Activated T-helper 17 cell treated with anti-CD3 and anti-CD28 coated beads, Interleukin-2, amount 50 U/mL, for 72 hours (primary cell): ENCODE measurements at places on chromosomes 2 and 18. TPM values are rescaled to one million over a fixed set of nuclear protein-coding genes. Genes with fewer than 3 reads are reported as not detected.

GULP1 gene
- total RNA-seq, result not detected

DNA sequence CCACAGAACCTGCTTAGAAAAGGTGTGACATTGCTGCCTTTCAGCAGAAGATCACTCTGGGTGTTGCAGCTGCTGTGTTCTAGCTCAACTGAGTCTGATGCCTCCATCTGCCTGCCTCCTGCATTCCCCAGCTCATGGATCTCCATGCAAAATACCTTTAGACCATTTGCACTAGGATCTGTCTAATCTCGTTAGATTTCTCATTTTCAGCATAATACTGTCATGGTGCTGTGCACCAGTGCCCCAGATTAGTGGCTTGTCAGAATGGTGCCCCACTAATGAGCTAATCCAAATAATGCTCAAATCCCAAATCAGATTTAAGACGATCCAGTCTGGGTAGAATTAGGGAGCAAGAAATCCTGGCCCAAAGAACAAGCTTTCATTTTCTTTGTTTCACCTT, 284.4 kb upstream of the PARD3B start:
- no peak overlapping the region for H3K27ac ChIP-seq
- H3K4me1 ChIP-seq, result no peaks in the 10 kb centered on the region
- no peak for ATAC-seq
- H3K27me3 ChIP-seq, result peaks cover 19% of the 10 kb centered on the region
- H3K36me3 ChIP-seq, result no peaks in the 10 kb centered on the region

- H3K27ac ChIP-seq, result no peak overlapping the region
- no peaks in the 10 kb centered on the region for H3K4me1 ChIP-seq
- no peak for ATAC-seq
- H3K36me3 ChIP-seq, result no peaks in the 10 kb centered on the region
- H3K27me3 ChIP-seq, result peaks cover 15% of the 10 kb centered on the region
These were observed 11.9 kb upstream of the MSGN1 start for GRCh38 chr2:17804358-17804757.

- no peaks in the 10 kb centered on the region for H3K36me3 ChIP-seq
- no peaks in the 10 kb centered on the region for H3K4me1 ChIP-seq
- H3K27me3 ChIP-seq, result no peaks in the 10 kb centered on the region
- ATAC-seq, result no peak
These were observed 194.0 kb upstream of the CYP26B1 start for GRCh38 chr2:72341639-72342038.

- no peak for ATAC-seq
- H3K36me3 ChIP-seq, result no peaks in the 10 kb centered on the region
- H3K4me1 ChIP-seq, result no peaks in the 10 kb centered on the region
- no peak overlapping the region for H3K27ac ChIP-seq
- no peaks in the 10 kb centered on the region for H3K27me3 ChIP-seq
These were observed 269.7 kb upstream of the ACVR2A start for GRCh38 chr2:147575106-147575505.

DNA sequence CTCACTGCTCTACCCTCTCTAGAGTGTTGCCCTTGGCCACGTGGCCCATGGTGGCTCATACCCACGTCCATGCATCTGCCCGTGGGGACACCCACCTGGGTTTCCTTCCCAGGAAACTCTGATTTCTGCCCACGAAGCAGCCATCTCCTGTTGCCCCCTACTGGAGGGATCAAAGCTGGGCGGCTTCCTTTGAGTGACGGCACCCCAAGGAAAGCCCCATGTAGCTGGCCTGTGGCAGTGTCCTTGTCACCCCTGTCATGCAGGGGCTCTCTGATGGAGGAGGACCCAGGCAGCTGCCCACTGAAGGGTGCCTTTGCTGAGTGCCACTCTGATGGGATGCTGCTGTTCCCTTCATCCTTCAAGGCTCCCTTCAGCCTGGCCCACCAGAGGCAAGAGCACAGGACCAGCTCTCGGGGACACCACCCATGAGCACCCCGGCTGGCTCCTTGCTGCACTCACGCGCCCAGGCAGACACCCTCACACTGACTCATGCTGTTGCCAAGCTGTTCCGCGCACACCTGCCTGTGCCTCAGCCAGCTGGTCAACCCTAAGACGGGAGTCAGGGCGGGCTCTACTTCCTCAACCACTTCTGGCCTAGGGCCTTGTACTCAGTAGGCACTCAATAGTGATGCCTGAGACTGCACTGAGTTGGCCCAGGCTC, 101.1 kb downstream of the CTIF start:
- H3K4me1 ChIP-seq, result no peaks in the 10 kb centered on the region
- H3K27me3 ChIP-seq, result peaks cover 3% of the 10 kb centered on the region
- no peak overlapping the region for H3K27ac ChIP-seq
- no peak for ATAC-seq

- no peaks in the 10 kb centered on the region for H3K36me3 ChIP-seq
- no peaks in the 10 kb centered on the region for H3K4me1 ChIP-seq
- H3K4me3 ChIP-seq, result no peak overlapping the region
- peaks cover 16% of the 10 kb centered on the region for H3K27me3 ChIP-seq
These were observed 51.8 kb downstream of the AKAIN1 start for GRCh38 chr18:5145168-5145825.

FAM237A gene
- total RNA-seq, result not detected

DNA sequence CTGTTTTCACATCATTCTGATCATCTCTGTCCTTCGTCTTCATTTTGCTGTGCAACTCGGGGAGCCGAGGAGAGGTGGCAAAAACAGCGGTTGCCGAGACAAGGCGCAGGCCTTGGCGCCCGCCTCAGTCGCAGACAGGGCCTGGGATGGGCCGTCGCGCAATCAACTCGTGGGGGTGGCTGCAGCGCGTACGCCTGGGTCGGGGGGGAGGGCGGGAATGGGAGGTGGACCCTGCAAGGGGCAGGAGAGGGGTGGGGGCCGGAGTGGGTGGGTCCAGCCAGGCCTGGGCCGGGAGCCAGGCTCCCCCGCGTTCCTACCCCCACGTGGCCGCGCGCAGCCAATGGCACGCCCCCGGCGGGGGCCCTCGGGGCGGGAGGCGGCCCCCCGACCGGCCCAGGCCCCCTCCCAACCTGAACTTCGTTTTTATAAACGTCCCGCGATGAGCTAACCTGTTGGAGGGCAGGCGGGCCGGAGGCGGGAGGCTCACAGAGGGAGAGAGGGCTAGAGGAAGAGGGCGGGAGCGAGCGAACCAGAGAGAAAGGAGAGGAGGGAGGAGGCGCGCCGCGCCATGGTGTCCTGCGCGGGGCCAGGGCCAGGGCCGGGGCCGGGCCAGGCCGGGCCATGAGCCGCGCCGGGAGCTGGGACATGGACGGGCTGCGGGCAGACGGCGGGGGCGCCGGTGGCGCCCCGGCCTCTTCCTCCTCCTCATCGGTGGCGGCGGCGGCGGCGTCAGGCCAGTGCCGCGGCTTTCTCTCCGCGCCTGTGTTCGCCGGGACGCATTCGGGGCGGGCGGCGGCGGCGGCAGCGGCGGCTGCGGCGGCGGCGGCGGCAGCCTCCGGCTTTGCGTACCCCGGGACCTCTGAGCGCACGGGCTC, at the start of gene HOXD13:
HOXD13 (plus strand) TSS at position 452 of the 875 bp plus-strand sequence; CDS start at position 622, 170 bp downstream.
- H3K4me3 ChIP-seq, result peak within 1 kb of the TSS; percentile 35
- H3K4me1 ChIP-seq, result peaks cover 4% of the 10 kb centered on the region
- no peak within 1 kb of the TSS for H3K27ac ChIP-seq
- no peak for ATAC-seq

GRCh38 chr2:118106926-118107325, 18.7 kb downstream of the INSIG2 start:
- H3K4me3 ChIP-seq, result no peak overlapping the region
- ATAC-seq, result no peak

GRCh38 chr2:8552293-8552801, 129.5 kb upstream of the ID2 start:
- ATAC-seq, result no peak
- H3K27ac ChIP-seq, result no peak overlapping the region
- H3K27me3 ChIP-seq, result no peaks in the 10 kb centered on the region
- H3K36me3 ChIP-seq, result no peaks in the 10 kb centered on the region
- H3K4me3 ChIP-seq, result no peak overlapping the region

GRCh38 chr2:41580806-41581205, 467.0 kb upstream of the PKDCC start:
- no peak overlapping the region for H3K4me3 ChIP-seq
- no peaks in the 10 kb centered on the region for H3K4me1 ChIP-seq
- peaks cover 3% of the 10 kb centered on the region for H3K27me3 ChIP-seq
- H3K27ac ChIP-seq, result no peak overlapping the region
- no peaks in the 10 kb centered on the region for H3K36me3 ChIP-seq
- ATAC-seq, result no peak

GLI2 gene
- not detected for total RNA-seq

GRCh38 chr18:68839701-68840100, 41.8 kb downstream of the CCDC102B start:
- no peaks in the 10 kb centered on the region for H3K27me3 ChIP-seq
- H3K4me1 ChIP-seq, result no peaks in the 10 kb centered on the region
- H3K4me3 ChIP-seq, result no peak overlapping the region
- no peak overlapping the region for H3K27ac ChIP-seq
- H3K36me3 ChIP-seq, result no peaks in the 10 kb centered on the region

DNA sequence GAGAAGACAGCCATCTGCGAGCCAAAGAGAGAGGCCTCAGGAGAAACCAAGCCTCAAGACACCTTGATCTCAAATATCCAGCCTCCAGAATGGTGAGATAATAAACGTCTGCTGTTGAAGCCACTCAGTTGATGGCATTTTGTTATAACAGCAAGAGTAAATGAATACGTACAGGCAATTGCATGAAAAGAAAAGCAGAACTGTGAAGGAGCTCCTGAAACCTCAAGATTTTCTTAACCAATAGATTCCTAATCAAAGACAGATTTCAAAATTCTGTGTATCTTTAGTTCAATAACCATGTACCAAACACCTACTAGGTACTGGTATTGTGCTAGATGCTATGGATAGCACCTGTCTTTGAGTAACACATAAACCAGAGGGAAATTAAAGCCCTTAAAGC, 139.5 kb downstream of the PIEZO2 start:
- no peak overlapping the region for H3K4me3 ChIP-seq
- H3K36me3 ChIP-seq, result no peaks in the 10 kb centered on the region
- no peak for ATAC-seq

DES gene
- total RNA-seq, result not detected

DNA sequence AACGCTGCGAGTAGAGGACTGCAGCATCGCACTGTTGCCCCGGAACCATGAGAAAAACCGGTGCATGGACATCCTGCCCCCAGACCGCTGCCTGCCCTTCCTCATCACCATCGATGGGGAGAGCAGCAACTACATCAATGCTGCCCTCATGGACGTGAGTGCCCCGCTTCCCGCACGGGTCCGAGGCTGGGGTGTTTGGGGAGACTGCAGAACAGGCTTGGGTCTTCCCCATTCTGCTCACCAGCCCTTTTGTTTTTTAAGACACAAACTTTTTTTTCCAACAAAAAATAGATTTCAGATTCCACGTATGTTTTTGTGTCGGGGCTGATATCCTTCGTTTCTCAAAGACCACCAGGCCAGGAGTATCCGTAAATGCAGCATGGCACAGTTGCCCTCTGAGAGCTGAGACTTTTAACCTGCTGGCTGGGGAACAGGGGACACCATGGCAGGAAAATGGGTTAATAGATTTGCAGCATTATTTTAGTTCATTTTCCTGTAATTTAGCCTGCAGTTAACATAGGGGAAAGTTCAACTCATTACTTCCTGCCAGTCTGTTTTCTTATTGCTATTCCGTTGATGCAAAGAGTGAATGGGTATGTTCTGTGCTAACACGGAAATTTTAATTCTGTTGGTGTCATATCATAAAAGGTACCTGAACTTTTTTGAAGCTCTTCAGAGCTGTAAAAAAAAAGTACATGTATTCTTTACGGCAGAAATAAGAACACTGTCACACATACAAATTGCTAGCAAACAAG, 229.9 kb upstream of the RAB12 start:
- peaks cover 14% of the 10 kb centered on the region for H3K36me3 ChIP-seq
- no peak for ATAC-seq
- H3K4me1 ChIP-seq, result no peaks in the 10 kb centered on the region
- H3K4me3 ChIP-seq, result no peak overlapping the region
- H3K27ac ChIP-seq, result no peak overlapping the region

DNA sequence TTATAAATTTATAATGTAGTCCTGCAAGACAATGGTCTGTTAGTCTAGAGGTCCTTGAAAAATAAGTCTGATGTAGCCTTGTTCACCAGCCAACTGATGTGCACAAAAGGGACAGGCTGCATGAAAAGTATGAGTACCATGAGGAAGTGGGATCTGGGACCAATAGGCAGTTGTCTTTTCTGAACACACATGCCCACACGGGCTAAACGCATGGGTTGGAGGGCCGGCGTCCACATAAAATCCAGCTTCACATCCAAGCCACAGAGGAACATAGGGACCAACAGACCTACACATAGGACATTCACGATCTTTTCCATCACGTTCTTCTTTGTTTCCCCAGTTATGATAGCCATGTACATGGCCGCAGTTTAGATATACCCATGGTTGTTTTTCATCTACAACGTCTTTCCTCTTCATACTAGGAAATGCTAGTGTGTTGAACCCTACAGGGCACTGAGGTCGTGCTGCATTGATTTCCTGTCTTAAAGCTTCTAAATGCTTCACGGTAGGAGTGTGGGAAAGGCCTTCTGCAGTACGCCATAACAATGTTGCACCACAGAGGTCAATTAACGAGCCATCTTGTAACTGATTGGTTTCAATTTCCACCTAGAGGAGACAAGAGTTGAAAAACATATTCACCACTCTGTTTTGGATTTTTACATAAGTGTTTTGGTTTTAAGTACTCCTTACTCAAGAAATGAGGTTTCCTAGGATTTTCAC, 49.4 kb downstream of the PELI1 start:
- no peak overlapping the region for H3K4me3 ChIP-seq
- H3K27me3 ChIP-seq, result no peaks in the 10 kb centered on the region
- ATAC-seq, result no peak
- H3K27ac ChIP-seq, result no peak overlapping the region
- H3K36me3 ChIP-seq, result peaks cover 96% of the 10 kb centered on the region

LYPD1 gene
- total RNA-seq, result not detected

DNA sequence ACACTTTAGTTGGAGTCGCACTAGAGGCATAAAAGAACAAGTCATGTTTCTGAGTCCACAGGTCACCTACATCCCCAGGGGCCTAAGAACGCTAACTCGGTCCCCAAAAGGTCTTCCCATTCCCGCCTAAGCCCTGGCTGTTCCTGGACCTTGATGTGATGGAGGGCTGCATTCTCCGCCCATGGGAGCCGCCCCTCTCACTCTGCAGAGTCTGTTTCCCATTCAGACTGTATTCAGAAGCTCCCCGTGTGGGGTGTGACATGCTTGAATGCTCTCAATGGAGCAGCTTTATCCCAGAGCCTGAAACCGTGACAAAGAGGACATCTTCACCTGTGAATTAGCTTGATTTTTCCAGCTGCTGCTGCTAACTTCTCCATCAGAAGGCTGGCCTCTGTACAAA, 319.0 kb upstream of the KLHL29 start:
- no peak overlapping the region for H3K4me3 ChIP-seq
- ATAC-seq, result no peak
- peaks cover 11% of the 10 kb centered on the region for H3K27me3 ChIP-seq
- H3K4me1 ChIP-seq, result no peaks in the 10 kb centered on the region

GRCh38 chr2:83186105-83186760, 1272.8 kb downstream of the SUCLG1 start:
- no peaks in the 10 kb centered on the region for H3K4me1 ChIP-seq
- no peak overlapping the region for H3K27ac ChIP-seq
- no peaks in the 10 kb centered on the region for H3K36me3 ChIP-seq
- H3K4me3 ChIP-seq, result no peak overlapping the region
- ATAC-seq, result no peak

COL6A3 gene
- 10.6 TPM for total RNA-seq

NR4A2 gene
- 1.9 TPM for total RNA-seq
